ENCODE measurements at places on chromosomes 4 and X.

- no peak for DNase-seq
Observed at GRCh38 chr4:76722838-76723237, 175.1 kb downstream of the SOWAHB start.

GRCh38 chr4:37400241-37400881, 155.8 kb downstream of the NWD2 start:
- no peak for DNase-seq

GRCh38 chr4:161132715-161133425, 1030.9 kb downstream of the FSTL5 start:
- DNase-seq = no peak

GRCh38 chr4:144178414-144178813, 37.9 kb upstream of the GYPA start:
- no peak for DNase-seq

DNA sequence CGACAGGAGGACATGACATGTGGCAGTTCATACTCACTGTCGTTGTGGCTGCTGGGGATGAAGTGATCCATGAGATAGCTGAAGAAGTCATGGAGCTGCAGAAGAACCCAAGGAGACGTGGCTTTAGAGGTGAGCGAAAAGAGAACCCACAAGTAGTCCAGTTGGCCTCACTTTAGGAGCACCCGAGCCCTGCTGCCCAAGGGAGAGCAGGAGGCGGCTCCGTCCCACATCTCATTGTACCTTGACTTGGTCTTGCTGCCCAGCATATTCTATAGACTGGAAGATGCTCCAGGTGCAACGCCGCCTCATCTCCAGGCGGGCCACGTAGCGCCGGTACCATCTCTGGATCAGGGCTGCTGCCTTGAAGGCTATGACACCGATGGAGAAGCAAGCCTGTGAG, 10.6 kb downstream of the PPEF2 start:
- no peak for DNase-seq

- no peak for DNase-seq
Observed at GRCh38 chr4:166400270-166400894, 527.3 kb downstream of the TLL1 start.

DNA sequence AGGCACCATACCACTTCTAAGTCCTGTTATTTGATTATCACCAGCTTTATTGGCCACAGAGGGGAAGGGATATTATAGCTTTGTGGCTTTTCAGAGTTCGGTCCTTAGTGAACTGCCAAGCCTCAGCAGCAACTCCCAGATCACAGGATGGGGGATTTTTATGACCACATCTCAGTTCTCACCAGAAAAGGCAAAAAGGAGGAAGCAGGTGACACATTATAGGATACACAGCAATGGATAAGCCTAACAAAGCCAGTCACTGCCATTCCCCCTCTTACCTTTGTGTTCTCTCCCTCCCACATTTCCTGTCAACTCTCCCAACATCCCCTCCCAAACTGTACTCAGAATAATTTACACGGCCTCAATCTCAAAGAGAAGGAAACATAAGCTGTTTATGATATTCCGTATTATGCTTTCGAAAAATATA, 142.8 kb downstream of the MGST2 start:
- DNase-seq = no peak

GRCh38 chrX:65926095-65927019, 113.5 kb downstream of the VSIG4 start:
- no peak for DNase-seq

- DNase-seq = no peak
Observed at GRCh38 chrX:43481576-43481975, 174.5 kb upstream of the MAOA start.

DNA sequence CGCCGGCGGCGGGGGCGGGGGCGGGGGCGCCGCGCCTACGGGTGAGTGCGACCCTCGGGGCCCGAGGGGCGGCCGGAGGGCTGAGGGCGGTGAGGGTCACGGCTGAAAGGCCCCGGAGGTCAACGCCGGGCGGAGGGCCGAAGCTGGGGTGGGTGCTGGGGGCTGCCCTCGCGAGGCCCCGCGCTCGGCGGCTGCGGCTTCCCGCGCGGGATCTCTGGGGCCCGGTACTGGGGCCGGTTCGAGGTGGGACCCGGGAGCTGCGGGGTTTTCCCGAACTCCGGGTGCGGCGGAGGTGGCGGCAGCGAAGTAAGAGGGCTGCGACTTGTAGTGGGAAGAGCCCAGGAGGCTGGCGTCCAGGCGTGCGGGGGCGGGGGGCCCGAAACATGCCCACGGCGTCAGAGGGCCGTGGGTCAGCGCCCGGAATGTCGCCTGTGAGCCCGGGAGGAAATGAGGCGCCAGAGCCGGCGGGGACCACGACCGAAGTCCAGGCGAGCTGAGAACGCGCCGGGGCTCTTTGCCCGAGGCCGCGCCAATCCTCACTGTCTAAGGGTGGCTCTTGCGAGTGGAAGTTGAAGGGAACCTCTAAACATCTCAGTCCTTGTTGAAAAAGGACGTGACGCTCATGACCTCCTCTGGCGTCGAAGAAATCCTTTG, 407 bp downstream of the IL13RA1 start:
- DNase-seq = no peak

DNA sequence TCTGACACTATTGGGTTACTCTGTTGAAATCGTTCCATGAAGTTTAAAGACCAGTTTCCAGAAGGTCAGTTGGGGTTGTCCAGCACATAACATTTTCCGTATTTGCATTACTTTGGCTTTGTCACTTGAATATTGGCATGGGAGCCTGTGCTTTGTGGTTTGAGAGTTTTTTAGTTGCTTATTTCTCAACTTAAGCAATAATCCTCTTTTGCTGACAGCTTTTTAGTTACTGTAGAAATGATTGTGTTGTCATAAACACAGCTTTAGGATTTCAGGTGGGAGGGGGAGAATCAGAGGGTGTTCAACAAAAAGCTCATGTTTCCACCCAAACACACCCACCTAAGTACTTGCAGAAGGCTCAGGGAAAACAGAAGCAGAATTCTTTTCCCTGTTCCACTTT, 210.7 kb upstream of the TLL1 start:
- no peak for DNase-seq

DNA sequence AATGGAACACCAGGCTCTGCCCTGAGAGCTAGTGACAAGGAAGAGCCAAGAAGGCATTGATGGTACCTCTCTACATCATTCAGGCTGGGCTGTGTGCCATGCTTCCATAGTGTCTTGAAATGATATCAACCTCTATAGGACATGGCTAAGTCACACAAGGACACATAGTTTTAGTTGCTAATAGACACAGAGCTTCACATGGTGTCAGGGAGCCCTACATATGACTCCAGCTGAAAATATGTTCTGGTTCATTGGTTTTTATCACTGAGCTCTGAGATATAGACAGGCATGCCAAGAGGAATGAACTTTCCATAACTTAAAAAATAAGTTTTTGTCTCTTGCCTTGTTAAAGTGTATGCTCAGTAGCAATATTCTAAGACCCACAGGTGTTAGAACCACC, 72.1 kb upstream of the PRKG2 start:
- no peak for DNase-seq

- no peak for DNase-seq
Observed at GRCh38 chrX:40960041-40960440, 125.2 kb upstream of the USP9X start.

GRCh38 chrX:109632906-109633504, 8.0 kb upstream of the KCNE5 start:
- DNase-seq = no peak

GRCh38 chr4:163166041-163166579, 580 bp downstream of the NAF1 start:
- no peak for DNase-seq

DNA sequence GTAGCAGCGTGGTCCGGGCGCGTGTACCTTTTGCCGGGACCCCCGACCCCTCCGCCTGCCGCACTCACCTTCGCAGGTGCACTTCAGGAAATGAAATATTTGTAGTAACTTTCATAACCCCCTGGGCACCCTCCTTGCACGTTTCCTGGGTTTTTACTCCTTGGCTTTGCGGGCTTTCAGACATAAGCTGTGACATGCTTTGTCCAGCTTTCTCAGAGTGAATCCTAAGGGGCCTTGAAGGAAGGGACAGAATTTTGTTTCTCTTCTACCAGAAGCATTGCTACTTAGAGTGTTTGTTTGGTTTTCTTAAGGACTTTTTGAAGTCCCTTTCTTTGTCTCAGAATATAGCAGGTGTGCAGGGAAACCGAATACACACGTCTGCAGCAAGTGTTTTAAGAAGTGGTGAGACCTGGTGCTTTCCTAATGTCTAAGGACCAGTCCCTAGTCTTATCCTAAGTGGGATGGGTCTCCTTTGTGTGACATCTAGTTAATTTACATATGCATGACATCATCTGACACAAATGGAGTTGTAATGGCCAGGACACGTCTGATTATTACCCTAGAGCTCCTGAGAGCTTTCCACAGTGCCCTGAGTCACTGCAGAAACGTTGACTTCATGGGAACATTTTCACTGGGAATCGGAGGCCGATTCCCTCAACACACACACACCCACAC, 1.3 kb downstream of the FAM149A start:
- no peak for DNase-seq

- no peak for DNase-seq
Observed at GRCh38 chr4:75285837-75286236, 228.4 kb downstream of the RCHY1 start.

GRCh38 chr4:7650606-7651385, 216.1 kb upstream of the PSAPL1 start:
- no peak for DNase-seq

DNA sequence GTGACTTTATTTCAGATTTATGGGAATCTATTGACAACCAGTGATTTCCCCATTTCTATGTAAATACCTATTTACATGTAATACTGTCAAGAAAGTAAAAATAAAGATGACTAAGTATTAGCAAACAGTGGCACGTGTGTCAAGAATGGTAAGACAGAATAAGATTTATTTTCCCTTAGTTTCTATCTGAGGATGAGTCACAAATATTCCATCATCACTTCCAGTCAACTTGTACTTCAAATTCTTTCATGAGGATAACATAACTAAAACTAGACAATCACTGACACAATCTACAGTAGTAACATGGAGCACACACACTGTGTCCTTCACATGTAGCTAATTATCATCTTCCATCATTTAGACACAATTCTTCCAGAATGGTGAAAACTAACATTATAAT, 625.3 kb upstream of the PCDH7 start:
- no peak for DNase-seq

DNA sequence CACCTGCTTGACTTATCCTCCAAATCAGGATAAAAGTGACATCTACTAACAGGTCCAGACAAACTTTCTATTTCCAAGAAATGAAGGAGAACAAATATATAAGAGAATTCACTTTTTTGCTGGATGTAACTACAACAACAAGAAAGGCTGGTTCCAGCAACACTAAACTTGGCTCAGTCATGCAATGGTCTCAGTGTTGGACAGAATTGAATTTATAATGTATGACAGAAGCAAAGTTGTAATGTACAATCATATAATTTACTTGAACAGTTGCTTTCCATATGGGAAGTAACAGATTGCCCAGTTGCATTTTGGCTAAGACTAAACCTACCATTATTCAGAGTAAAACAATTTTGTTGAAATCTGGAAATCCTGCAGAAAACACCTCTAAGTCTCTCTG, 183.3 kb upstream of the INTU start:
- no peak for DNase-seq

DNA sequence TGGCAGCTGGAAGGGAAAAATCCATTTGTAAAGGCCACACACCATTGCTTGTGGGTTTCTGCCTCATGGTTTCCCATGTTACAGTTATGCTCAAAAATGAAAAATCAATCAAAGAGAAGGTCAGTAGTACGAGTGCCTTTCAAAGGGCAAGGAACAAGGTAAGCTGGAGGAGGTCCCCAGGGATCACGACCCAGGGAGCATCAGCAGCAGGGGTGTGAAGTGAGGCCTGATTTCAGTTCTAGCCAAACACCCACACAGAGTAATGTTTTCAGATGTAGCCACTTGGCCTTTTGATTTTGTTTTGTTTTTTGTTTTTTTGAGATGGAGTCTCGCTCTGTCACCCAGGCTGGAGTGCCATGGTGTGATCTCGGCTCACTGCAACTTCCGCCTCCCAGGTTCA, 69.4 kb upstream of the AFAP1 start:
- no peak for DNase-seq

GRCh38 chr4:100302061-100303026, 112.1 kb upstream of the DDIT4L start:
- no peak for DNase-seq

DNA sequence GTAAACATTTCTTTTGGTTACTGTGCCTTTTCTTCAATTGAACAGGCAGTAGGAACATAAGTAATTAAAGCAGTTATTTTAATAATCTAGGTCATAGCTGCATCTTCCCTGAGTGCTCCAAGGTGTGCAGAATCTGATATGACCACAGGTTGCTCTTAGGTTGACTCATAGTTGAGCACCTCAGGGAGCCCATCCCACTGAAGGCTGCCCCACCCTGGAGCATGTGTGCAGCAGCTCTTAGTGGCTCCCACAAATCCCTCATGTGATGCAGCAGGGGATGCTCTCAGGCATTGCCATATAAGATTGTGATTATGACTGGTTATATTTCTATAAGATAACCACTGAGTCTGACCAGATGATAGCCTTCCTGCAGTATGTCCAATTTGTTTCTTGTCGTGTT, 72.3 kb downstream of the ZNF518B start:
- DNase-seq = no peak

GRCh38 chrX:108209006-108209554, 117.5 kb downstream of the ATG4A start:
- no peak for DNase-seq

DNA sequence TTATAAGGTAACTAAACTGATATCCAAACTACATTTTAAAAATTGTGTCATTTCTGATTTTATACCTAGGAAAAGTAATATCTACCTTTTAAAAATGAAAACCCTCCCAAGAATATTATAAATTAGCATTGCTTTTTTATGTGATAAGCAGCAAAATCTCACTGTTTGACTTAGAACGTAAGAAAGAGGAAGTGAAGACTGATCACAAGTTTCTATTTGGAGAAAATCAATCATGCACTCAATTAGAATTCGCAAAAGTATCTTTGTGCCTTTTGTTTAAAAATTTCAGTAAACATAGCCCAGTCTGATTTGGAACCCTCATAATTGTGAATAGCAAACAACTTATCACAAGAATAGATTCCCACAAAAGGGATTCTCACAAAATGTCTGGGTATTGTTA, 142.7 kb downstream of the TENM3 start:
- no peak for DNase-seq

- no peak for DNase-seq
Observed at GRCh38 chr4:128371876-128372275, 84.3 kb upstream of the PGRMC2 start.
